Activated T-cell treated with anti-CD3 and anti-CD28 coated beads, Interleukin-2, amount 50 U/mL, for 48 hours (primary cell): ENCODE measurements at places on chromosomes 16 and 17.

DNA sequence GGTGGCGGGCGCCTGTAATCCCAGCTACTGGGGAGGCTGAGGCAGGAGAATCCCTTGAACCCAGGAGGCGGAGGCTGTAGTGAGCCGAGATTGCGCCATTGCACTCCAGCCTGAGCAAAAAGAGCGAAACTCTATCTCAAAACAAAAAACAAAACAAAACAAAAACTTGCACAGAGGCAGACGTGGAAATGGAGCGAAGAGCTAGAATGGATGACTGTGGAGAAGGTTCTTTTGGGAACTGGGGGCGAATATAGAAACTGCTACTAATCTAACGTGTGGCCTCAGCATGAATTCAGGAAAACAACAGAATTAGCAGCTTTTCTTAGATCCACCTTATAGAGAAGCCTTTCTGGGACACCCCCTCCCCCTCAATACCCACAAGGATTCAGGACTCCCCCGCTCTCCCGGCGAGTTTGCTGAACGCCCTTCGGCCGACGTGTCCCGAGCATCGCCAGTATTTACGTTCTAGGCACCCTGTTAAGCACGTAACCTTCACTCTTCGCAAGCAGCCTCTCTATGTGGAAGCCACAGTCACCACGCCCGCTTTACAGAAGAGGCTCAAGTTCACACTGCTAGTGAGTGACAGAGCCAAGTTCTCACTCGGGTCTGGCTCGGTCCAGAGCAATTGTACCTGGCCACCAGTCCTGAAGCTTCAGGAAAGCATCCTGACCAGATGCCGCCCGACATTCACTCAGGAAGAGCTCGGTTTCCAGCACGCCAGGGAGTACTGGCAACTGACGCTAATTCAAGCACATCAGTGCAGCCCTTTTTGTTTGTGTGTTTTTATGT is 13.3 kb upstream of the ABR start:
- no peak for DNase-seq

DNA sequence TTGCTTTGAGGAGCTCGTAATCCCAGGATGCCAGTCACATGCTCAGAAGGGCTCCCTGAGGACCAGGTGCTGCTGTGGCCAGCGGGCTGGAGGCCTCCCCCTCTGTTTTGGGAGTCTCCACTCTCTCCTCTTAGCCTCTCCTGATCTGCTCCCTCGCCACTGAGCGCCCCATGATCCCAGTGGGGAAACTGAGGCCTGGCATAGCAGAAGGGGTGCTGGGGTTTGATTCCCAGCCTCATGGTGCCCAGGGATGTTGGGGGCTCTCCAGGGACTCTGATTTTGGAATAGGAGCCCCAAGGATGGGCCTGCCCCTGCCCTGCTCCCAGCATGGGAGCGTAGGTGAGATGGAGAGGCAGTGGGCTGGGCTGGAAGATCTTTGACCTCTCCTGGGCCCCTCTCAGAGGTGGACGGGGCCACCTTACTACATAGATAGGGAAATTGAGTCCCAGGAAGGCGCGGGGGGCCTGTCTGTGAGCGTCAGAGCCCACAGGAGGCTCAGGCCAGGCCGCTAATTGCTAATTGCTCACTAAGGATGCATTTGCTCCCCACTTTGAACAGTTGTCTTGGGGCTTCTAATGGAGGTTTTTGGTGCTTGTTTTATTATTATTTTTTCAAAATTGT is 525 bp upstream of the ADCY7 start:
- DNase-seq, result no peak

- DNase-seq, result no peak
Observed at GRCh38 chr16:89268987-89269735, 51.7 kb downstream of the ZNF778 start.

DNA sequence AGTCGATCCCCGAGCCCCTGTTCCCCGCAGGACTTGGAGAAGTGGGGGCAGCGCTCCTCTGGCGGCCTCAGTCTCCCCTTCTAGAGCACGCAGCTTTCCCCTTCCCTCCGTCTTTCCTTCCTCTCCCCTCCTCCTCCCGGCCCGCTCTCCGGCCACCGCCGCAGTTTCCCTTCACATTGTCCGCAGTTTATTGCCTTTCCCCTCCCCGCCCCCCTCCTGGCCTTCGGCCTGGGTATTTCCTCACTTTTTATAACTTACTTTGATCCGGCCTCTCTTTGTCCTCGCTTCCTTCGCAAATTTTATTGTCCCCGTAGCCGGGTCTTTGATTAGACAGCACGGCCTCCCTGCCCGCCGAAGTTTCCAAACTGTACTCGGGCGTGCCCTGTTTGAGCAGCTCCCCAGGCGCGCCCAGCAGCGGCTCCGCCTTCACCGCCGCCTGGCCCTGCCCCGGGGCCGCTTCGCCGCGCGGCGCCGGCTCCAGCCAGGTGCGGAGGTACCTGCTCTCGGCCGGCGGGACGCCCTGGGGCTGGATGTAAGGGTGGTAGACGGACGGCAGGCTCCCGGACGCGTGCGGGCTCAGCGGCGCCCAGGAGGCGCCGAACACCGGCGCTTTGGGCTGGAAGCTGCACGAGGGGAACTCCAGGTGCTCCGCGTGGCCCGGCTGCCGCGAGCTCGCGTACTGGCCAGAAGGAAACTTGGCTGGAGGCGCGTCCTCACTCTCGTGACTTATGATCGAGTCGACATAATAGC is 488 bp downstream of the HOXB9 start:
- peak; percentile 64 for DNase-seq
